Stimulated activated CD4-positive, alpha-beta T cell treated with anti-CD3 and anti-CD28 coated beads, Interleukin-2, amount 100 ng/mL, for 24 hours (primary cell): ENCODE measurements at places on chromosomes 1 and 21.

DNA sequence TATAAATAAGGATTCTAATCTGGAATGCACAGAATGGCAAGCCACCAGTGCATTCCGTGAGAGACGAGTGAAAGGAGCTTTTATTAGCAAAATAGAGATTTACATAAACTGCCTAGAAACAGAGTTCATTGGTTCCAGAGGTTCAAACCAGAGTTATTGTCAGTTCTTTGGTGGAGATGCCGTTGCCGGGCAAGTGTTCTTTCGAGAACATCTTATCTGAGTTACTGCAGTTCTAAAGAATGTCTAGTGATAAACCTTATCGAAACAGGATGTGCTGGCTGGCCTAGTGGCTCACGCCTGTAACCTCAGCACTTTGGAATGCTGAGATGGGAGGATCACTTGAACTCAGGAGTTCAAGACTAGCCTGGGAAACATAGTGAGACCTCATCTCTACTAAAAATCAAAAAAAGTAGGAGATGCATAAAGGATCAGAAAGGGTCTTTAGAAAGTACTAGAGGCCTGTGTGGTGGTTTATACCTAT is 19.9 kb upstream of the EVI5 start:
- DNase-seq: no peak

GRCh38 chr1:169885207-169885606 is 8.5 kb downstream of the SCYL3 start:
- DNase-seq: no peak

DNA sequence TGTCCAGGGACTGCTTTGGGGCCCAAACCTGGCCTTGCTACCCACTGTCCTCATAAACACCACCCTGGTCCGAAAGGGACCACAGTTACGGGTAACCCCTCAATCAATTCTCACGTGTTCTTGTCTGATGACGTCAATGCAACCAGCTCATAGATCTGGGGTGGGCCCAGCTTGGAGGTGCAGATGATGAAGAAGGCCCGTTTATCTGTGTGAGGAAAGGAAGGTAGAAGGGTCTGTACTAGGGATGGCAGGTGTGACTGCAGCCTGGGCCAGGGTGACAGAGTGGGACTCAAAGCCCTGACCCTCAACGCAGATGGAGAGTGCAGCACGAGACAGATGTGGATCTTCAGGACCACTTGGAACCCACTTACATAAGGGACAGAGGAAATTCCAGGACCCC is 22.1 kb downstream of the LRRC71 start:
- no peak for DNase-seq

GRCh38 chr1:158717344-158717743 is 3.2 kb downstream of the OR6K3 start:
- no peak for DNase-seq

- no peak for DNase-seq
These were observed 13.6 kb downstream of the NID1 start for GRCh38 chr1:236051242-236051791.

- DNase-seq: no peak
These were observed 44.5 kb downstream of the PGBD5 start for GRCh38 chr1:230381585-230381984.

DNA sequence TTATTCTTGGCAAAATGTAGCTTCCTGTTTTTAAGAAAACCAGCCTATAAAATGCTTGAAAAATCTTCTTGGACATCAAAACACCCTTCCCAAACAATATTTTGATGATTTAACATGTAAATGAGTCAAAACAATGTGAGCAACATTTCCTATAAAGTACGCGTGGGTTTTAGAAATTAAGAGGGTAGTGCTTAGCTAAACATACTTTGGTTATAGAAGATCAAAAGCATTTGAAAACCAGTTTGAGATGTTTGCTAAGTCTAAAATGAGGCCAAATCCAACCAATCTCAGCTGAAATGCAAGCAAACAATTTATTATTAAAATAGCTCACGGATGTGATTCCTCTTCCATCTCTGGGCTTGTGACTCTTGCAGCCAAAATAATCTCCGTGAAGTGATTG is 350.4 kb downstream of the TGFB2 start:
- no peak for DNase-seq

GRCh38 chr1:167401260-167401873 is 117.0 kb downstream of the CD247 start:
- DNase-seq: peak; percentile 46

DNA sequence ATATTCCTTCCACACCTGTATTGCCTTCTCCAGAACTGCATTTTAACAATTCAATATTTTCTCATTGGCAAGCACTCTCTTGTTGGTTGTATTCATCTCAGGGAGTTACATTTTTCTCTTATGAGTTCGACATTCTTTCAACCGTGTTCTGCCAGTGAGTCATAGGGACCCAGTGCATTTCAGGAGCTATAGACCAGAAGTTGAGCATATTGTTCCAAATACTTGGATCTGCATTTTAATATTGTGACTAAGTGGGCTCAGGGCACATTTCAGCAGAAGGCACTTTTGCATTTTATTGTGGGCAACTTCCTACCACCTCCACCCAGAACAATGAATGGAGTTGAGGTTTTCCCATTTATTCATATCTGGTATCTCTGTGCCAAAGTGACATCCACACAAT is 132.8 kb downstream of the TNFSF18 start:
- DNase-seq: no peak

GRCh38 chr1:162165528-162165927 is 96.0 kb downstream of the NOS1AP start:
- no peak for DNase-seq

DNA sequence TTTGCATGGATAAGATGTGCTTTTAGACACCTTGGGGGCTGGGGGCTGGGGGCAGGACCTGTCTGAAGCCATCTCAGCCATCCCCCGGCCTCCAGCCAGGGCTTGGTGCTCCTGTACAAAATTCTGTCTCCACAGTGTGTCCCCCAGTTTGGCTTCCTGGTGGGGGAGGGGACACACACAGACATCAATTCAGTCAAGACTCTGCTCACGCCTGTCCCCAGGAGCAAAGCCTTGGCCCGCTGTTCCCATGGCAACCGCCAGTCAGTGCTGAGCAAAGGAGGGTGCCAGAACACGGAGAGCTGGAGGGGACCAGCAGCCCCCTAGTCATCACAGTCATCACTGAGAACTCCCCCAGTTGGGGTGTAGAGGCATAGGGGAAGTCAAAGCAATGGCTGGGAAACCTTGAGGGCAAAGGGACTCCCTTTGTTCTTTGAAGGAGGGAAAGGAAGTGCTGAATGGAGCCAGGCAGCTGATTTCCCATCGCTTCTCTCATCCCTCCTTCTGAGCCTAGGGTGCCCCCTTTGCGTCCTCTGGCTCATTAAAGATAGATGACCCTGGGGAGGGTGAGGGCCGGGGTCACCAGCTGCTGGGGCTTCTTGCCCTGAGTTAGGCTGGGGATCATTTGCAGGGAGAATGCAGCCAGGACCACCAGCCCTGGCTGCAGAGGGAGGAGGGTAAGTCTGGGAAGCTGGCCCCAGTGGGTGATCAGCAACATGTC is 134.9 kb upstream of the IPO9 start:
- no peak for DNase-seq

GRCh38 chr1:19683351-19683750 is 18.7 kb downstream of the HTR6 start:
- no peak for DNase-seq

DNA sequence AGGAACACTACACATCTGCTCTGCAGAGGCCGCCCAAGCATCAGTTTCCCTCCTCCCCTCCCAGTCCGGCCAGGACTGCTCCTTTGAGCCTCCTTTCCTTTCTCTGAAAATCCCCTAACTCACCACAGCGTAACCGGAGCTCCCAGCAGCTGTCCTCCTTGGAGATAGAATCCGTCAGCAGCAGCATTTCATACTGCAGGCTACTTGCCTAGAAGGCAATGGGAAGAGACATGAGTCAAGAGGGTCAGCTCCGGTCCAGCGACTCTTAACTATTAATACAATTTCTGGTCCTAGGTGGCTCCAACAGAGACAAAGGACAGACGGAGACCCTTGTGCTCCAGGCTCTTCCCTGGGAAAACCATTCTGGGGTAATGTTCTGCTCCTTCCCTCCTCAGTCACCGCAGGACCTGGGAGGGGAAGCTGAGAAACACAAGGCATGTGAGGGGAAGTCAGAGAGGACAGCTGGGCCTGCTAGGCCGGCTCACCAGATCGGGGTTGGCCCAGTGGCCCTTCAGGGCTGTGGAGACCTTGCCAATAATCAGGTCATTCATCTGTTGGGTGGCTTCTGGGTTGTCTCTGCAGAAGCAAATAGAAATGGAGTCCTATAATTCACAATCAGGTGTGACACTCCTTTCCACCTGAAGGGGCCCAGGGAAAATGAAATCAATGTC is 99.7 kb downstream of the UBR4 start:
- DNase-seq: no peak

- DNase-seq: no peak
These were observed 3.3 kb upstream of the MX2 start for GRCh38 chr21:41358193-41359166.

GRCh38 chr1:74571891-74572290 is 59.5 kb upstream of the LRRC53 start:
- DNase-seq: no peak

DNA sequence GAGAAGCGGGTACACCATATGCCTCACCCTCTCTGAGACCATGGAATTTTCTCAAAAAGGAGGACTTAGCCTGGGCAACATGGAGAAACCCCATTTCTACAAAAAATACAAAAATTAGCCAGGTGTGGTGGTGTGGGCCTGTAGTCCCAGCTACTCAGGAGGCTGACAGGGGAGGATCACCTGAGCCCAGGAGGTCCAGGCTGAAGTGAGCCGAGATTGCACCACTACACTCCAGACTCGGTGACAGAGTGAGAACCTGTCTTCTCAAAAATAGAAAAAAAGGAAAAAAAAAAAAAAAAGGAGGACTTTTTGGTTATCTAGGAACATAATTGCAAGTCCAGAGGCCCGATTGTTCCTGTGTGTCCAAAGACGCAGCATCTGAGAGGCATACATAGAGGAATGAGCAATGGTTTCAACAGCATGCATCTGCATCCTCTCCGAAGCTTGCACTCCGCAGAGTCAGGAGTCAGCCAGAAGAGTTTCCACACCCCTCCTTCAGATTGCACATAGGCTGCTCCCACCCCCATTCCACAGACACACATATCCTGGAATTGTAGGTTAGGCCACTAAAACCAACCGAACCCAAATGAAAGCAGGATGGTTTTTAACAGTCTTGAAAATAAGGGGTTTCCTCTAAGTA is 2.5 kb upstream of the TBX15 start:
- no peak for DNase-seq

DNA sequence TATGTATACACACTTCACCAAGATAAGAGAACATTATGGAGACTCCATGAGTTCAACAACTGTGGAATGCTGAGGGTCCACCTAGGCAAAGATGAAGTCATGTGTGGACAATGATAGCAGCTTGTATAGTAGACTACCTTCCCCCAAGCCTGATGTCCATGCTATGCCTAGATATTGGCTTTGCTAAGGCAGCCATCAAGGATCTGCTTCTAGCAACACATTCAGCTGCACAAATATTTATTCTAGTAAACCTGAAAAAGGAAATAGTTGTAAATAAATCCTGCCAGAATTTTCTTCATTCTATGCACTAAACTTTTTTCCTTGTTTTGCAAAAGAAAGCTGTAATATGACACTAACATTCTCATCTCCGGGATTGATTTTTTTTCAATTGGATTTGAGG is 7.0 kb upstream of the LPAR3 start:
- DNase-seq: no peak

DNA sequence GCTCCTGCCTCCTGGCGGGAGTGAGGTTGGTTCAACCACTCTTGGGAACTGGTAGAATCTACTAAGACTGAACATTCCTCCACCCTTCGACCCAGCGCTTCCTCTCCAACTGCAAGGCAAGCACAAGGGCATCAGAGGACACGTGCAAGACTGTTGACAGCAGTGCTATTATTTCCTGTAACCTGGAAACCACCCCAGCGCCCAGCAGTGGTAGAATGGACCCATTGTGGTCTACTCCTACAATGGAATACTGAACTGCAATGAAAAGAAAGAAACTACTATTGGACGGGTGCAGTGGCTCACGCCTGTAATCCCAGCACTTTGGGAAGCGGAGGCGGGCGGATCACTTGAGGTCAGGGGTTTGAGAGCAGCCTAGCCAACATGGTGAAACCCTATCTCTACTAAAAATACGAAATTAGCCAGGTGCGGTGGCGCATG is 33.0 kb upstream of the TARDBP start:
- no peak for DNase-seq

- no peak for DNase-seq
These were observed 47.3 kb downstream of the ITGB3BP start for GRCh38 chr1:63475761-63476160.

GRCh38 chr1:18831656-18832055 is 27.8 kb downstream of the TAS1R2 start:
- DNase-seq: no peak

GRCh38 chr1:59415881-59416280 is 119.0 kb downstream of the FGGY start:
- no peak for DNase-seq

- no peak for DNase-seq
These were observed 273.7 kb downstream of the NTNG1 start for GRCh38 chr1:107414550-107414949.

- DNase-seq: no peak
These were observed 57.1 kb upstream of the ADAM30 start for GRCh38 chr1:119953266-119953998.

- DNase-seq: no peak
These were observed 8.5 kb upstream of the MTMR11 start for GRCh38 chr1:149945206-149945605.

DNA sequence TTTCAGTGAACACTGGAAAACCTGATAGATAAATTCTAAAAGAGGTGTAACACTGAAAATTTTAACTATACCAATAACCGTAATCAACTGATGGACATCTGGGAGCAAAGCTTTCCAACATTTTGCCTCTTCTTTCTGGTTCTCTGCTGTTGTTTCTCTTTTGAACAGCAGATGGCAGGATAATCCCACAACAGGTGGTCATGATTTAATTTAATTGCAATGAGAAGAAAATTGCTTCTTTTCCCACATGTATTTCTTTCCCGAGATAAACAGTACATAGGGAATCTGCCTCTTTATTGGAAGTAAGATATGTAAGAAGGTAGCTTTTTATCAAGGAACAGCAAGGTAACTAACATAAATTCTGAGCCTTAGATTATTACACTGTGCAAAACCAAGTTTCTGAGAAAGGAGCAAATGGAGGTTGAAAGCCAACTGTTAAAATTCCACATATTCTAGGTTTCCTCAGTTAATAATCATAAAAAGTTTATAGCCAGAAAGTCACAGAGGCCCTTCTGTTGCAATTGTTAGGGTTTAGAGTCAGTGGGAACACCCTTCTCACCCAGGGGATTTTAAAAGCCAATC is 72.9 kb downstream of the RPS6KA1 start:
- DNase-seq: no peak

GRCh38 chr1:76408303-76408702 is 333.8 kb downstream of the ST6GALNAC3 start:
- DNase-seq: no peak

GRCh38 chr1:201112173-201112731 is at the start of gene CACNA1S:
CACNA1S (minus strand) TSS chr1:201112426; CDS start chr1:201112339, 87 bp downstream.
- DNase-seq: no peak
